ENCODE measurements at places on chromosomes 7 and 10. TPM values are rescaled to one million over a fixed set of nuclear protein-coding genes. Genes with fewer than 3 reads are reported as not detected.
A peak's percentile ranks its signal among the peaks of the same experiment; 100 is the strongest.

PTPN20 gene
- not detected for total RNA-seq

ZCWPW1 gene
- 2.7 TPM for total RNA-seq

FRMPD2 gene
- 0.80 TPM for total RNA-seq

SLC26A5 gene
- not detected for total RNA-seq

GRM8 gene
- 3.4 TPM for total RNA-seq

NPFFR1 gene
- total RNA-seq = not detected

ADRB1 gene
- total RNA-seq = 2.0 TPM

HOXA2 gene
- 26.8 TPM for total RNA-seq

GOLGA7B gene
- total RNA-seq = 0.41 TPM

SLC29A4 gene
- 79.6 TPM for total RNA-seq

ARMC3 gene
- 2.0 TPM for total RNA-seq

OR13A1 gene
- total RNA-seq = 0.14 TPM

CASD1 gene
- total RNA-seq = 13.2 TPM

DNA sequence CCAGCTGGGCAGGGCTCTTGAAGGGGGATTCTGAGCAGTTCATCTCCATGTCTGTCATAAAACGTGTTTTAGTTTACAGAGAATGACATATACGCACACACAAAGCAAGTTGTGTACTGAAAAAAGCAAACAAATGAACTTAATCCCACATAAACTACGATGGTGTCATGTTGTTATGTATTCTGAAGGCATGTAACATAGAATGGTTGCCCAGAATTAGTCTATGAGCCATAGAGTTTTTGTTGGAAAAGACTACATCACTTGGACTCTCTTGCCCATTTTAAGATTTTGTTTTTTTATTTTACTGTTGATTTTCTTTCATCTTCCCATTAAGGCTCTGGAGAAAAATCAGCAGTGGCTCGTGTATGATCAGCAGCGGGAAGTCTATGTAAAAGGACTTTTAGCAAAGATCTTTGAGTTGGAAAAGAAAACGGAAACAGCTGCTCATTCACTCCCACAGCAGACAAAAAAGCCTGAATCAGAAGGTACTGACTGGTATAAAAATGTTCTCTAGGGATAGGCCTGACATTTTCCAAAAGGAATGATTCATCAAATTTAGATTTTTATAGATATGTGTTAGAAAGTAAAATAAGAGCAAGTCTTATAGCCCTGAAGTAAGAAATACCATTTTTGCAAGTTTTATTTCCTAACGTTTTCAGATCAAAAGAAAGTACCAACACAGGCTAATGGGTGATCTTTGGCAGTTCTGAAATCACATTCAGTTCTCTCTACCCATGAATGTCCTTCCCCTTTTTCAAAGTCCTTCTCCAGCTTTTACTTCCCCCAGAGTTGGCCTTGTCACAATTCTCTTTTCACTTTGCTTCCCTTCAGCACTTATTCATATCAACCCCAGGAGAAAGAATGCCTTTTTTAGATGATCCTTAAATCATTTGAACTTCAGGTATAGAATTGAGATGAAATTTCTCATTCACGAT is 18.9 kb downstream of the CEP55 start:
- DNase-seq = no peak

GRCh38 chr7:5284304-5285281 is 1.9 kb downstream of the SLC29A4 start:
- DNase-seq = no peak

DNA sequence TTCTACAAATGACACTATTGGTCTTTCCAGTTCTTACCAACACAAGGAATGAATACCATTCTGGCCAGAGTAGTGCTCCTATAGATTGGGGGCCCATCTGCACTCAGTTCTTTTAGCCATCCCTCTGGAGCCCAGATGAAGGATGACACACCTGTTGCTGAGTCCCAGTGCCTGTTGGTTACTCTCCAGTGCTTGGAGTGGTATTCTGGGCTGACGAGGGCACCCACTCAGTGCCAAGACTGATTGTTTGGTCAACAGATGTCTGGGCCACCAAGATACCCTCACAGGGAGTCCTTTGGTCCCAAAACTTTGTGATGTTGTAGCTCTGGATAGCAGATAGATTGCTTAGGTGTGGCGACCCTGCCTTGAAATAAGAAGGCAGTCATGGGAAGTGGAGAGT is 23.7 kb upstream of the ITGA8 start:
- no peak for DNase-seq

- DNase-seq = no peak
These were observed 13.1 kb downstream of the GNAI1 start for GRCh38 chr7:80147543-80148391.

DNA sequence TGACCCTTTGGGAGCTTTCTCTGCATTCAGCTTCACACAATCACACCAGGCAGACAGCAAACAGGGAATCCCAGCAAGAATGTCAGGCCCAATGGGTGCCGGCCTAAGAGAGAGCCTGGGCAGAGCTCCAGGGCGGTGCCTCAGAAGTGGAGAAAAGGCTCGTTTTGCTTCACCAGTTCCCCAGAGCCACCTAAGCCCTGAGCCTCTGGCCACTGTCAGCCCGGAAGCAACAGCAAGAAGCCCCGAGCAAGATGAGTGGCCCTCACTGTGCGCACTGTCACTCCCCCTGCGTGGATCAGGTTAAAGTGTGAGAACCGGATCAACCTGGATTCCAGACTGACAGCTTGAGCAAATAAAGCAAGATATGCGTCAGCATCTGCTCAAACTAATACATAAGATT is 14.7 kb downstream of the CNPY1 start:
- DNase-seq = no peak

- DNase-seq = no peak
These were observed 65.5 kb downstream of the FAM171A1 start for GRCh38 chr10:15305634-15306033.

GRCh38 chr7:64916-65341 is 127.4 kb upstream of the FAM20C start:
- no peak for DNase-seq

- DNase-seq = no peak
These were observed 80.8 kb downstream of the CYP26A1 start for GRCh38 chr10:93154531-93154930.

DNA sequence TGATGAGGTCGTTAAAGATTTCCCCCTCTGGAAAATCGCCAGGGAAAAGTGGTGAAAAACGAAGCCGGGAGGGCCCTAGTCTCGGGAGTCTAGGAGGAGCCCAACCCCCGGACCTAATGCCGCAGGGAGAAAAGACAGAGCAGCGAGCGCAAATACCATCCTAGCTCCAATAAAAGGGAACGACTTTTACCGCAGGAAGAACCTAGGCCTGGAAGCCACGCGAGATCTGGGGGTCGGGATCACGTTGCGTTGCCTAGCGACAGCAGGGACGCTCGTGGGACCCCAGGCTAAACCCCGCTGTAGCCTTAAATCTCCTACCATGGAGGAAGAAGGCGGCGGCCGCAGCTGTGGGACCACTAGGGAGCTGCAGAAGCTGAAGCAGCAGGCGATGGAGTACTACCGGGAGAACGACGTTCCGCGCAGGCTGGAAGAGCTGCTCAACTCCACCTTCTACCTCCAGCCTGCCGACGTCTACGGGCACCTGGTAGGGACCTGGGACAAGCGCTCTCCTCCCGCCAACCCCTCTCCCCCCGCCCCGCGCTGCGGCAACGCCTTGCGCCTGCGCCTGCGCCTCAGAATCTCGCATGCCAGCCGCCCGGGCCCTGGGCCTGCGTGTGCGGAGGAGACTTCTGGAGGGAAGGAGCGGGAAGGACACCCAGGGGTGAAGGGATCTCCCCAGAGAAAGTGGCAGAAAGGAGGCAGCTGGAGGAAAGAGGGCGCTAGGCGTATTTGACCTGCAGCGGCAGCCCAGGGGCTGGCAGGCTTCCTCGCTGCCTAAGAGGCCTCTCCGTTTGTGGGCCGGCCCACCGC is at the start of gene ENO4:
Gene ENO4, plus strand, starts transcription at position 252 of the 810 bp plus-strand sequence. Its CDS starts 68 bp downstream, at position 320.
- peak; percentile 92 for DNase-seq

DNA sequence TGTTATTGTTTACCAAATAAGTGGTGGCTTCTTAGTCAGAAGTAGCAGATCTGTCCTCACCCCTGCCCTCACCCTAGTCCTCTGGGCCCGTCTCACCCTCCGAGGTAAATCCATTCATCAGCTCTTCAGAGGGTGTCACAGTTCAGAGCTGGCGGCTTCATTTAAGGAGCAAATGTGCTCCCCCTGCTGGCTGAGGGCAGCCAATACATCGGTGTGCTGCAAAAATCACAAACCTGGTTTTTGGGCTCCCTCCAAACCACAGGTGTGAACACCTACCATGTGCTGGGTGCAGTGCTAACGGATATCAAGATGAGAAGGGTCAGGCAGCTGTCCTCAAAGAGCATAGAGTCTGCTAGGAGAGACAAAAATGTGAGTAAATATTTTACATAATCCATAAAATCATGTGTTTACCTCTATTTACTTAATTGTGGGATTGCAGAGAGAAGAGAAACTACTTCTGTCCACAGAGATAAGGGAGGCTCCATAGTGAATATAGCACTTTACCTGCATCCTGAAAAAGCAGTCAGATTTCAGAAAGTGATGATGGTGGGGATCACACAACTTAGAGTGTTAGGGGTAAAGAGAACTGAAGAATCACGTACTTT is 15.5 kb upstream of the CRTAC1 start:
- DNase-seq = no peak

- DNase-seq = no peak
These were observed 14.0 kb upstream of the ATXN7L1 start for GRCh38 chr7:105890290-105890997.

GRCh38 chr7:25967278-25968204 is 184.5 kb upstream of the NFE2L3 start:
- DNase-seq = no peak

- no peak for DNase-seq
These were observed 30.0 kb upstream of the SLIT1 start for GRCh38 chr10:97215619-97216260.

DNA sequence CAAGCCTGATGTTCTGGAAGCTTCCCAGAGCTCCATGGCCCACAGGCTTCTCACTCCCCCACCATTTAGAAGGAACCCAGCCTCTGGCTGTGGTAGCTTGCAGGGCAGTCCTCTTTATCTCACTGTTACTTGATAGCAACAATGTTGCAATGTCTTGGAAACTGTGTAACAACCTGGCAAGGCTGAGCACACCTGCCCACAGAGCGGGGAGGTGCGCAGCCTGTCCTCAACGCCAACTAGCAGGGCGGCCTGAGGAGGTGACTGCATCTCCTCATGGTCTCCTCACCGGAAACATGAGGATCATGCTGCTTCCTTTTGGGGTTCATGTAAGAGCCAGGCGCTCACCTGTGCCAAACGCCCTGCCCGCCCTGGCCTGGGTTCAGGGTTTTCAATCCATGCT is 43.7 kb upstream of the INSIG1 start:
- DNase-seq = no peak

DNA sequence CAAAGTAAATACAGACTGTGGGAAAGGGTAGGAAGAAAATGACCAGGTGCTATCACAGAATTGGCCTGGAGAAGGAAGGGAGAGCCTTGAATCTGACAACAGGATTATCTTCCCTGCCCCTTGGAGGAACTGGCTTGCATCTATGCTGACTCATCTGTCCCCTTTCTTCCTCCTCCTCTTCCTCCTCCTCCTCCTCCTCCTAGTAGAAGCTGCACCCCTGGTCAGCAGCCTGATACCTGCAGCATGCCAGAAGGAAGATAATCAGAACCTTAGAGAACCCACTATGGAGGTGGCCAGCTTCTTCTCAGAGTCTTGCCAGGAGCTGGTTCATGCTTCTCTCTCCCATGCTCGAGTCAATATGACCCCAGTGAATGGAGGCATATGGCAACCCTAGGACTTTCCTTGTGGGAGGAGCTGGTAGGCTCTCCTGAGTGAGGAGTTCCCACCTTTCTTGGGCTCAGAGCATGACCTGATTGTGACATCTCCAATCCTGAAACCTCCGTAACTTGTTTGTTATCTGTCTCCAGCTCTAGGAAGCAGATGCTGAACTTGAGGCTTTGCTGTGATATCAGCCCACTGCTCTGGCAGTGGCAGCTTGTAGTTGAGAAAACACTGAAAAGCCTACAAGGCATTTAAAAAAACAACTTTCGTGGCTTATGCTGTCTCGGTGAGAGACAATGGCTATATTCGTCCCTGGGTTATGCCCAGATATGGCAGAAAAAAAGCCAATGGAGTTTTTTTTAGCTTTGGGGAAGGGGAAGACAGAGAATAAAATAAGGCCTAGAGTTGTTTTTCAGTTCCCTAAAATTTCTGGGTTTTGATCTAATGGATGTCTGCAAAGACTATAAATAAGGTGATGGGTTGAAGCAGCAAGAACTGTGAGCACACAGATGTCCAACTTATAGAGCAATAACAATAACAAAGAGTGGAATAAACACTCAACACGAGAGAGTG is 60.6 kb downstream of the CDHR3 start:
- no peak for DNase-seq

DNA sequence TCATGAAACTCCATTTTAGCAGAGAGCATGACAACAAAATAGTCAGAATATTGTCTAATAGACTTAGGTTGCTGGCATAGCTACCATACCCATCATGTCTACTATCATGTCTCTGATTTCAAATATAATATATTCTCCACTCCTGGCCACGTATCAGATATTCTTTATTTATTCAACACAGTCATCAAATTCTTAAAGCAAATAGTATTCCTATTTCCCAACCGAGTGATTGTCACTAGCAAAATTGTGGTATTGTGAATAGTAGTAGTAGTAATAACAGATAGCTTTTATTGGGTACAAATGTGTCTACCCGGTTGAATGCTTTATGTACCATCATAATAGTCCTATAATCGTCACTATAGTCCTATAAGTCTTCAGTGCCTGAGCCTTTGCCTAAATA is 918.6 kb downstream of the KCNMA1 start:
- DNase-seq = no peak

DNA sequence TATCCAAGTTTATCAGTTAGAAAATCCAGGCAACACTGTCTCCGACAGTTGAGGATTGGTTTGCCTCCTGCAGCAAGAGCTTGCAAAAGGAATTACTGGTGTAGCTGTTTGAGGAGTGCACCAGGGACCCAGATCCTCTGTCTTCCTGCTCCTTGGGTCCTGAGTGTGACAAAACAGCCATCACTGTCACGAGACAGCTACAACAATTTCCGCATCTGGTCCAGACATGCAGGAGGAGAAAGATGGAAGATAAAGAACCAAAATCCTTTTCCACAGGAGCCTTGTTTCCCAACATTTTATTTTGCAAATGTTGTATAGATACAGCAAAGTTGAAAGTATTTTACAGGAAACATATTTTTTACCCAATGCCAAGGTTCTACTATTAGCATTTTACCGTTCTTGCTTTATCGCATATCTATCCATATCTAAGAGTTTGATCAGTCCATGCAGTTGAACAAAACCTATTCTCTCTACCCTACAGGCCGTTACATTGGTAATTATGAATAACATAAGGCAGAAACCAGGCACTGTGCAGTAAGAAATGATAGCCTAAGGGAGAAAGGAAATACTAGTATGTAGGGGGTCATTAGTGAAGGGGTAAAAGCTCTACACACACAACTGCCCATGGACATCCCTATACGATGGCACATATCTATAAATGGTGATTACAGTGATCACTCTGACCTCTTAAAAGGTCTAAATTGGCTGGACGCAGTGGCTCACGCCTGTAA is 54.9 kb downstream of the FAM204A start:
- DNase-seq = no peak

DNA sequence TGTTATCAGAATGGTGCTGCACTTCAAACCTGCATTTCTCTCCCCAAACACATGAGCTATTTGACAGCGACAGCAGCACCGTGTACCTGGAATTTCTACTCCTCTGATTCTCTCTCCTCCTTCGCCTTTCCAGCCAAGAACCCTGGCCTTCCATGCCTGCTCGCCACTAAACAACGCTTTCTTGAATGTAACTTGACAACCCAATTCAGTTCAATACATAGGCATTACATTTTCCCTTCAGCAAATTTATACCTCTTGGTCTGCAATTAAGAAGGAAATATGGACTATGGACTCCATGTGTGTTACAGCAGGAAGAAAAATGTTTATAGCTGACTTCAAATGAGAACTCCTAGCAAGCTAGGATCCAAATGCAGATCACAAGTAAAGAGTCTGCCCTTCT is 162.6 kb upstream of the AUTS2 start:
- no peak for DNase-seq

- DNase-seq = no peak
These were observed 19.2 kb upstream of the IKZF1 start for GRCh38 chr7:50285269-50285668.
